ENCODE measurements at places on chromosomes 3 and 15. TPM values are rescaled to one million over a fixed set of nuclear protein-coding genes. Genes with fewer than 3 reads are reported as not detected.
A peak's percentile ranks its signal among the peaks of the same experiment; 100 is the strongest.

The MORC1 gene
- total RNA-seq: not detected

The ZNF774 gene
- 3.6 TPM for total RNA-seq

The SLC28A2 gene
- not detected for total RNA-seq

The PYGO1 gene
- total RNA-seq: 30.1 TPM

The VWA5B2 gene
- total RNA-seq: 0.45 TPM

- H3K27me3 ChIP-seq: no peaks in the 10 kb centered on the region
- no peak overlapping the region for H3K27ac ChIP-seq
- no peak for DNase-seq
- H3K4me1 ChIP-seq: no peaks in the 10 kb centered on the region
Measured at GRCh38 chr3:67686069-67686468, 31.7 kb upstream of the SUCLG2 start.

DNA sequence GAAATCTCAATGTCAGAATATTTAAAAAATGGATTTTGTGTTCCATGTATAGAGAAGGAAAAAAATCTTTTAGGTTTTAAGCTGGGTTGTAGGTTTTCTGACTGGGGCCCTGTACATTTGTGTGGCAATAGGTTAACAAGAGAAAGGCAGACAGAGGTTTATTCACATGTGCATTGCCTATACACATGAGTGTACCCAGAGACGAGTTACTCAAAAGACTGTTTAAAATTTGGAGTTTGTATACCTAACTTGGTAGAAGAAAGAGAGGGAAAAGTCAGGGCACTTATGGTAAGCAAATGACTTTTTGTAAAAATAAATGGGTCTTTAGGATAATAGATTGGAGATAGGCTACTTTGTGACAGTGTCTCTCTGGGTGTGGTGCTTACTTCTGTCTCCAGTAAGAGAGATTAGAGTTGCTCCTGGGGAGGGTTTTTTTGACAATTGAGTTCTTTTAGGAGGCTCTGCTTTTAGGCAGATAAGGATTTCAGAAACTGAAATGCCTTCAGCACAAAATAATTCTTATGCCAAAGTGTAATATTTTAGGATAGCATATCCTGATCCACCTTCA lies 225.2 kb downstream of the TCF12 start:
- H3K27me3 ChIP-seq: no peaks in the 10 kb centered on the region
- H3K27ac ChIP-seq: no peak overlapping the region
- no peaks in the 10 kb centered on the region for H3K4me1 ChIP-seq
- H3K36me3 ChIP-seq: no peaks in the 10 kb centered on the region
- H3K4me3 ChIP-seq: no peak overlapping the region

DNA sequence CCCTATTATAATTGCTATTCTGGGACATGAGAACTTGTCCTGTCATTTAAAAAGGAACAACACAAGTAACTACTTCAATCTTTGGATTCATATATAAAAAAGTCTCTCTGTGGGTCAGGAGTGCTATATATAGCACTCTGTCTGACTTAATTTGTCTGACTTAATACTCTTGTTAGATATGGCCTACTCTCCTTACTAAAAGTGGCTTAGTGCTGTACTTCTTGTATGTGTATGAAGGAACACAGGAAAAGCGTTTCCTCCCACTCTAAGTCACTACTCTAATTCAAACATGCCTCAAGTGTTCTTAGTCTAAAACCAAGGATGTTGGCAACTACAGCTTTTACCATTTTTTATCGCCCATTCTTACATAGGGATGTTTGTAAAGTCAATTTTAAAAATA lies 255.2 kb upstream of the ROBO1 start:
- no peaks in the 10 kb centered on the region for H3K4me1 ChIP-seq
- no peaks in the 10 kb centered on the region for H3K27me3 ChIP-seq
- DNase-seq: no peak
- H3K4me3 ChIP-seq: no peak overlapping the region
- H3K27ac ChIP-seq: no peak overlapping the region
- H3K36me3 ChIP-seq: no peaks in the 10 kb centered on the region

DNA sequence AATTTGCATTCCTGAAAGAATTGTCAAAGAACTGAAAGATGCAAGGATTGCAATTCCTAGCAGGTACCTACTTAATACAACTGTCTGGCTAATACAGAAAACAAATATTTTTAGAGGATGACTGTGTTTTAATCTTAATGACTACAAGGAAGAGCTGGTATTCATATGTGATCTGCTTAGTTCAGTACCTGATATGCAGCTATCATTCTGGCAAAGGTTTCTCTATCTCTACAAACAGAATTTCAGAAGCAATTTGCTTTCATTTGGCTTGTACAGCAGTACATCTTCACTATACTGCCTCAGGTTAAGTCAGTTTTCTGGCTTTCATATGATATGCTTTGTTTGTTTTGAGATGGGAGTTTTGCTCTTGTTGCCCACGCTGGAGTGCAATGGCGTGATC lies 51.3 kb downstream of the TBL1XR1 start:
- peaks cover 73% of the 10 kb centered on the region for H3K4me1 ChIP-seq
- no peak for DNase-seq
- no peak overlapping the region for H3K4me3 ChIP-seq
- H3K36me3 ChIP-seq: no peaks in the 10 kb centered on the region

- no peaks in the 10 kb centered on the region for H3K36me3 ChIP-seq
- no peak for DNase-seq
- no peak overlapping the region for H3K4me3 ChIP-seq
- no peaks in the 10 kb centered on the region for H3K27me3 ChIP-seq
- H3K27ac ChIP-seq: no peak overlapping the region
Measured at GRCh38 chr15:68200016-68200861, 4.9 kb downstream of the CALML4 start.

- peaks cover 53% of the 10 kb centered on the region for H3K4me1 ChIP-seq
- no peaks in the 10 kb centered on the region for H3K27me3 ChIP-seq
- DNase-seq: no peak
- no peak overlapping the region for H3K27ac ChIP-seq
Measured at GRCh38 chr15:98684995-98685525, 36.7 kb downstream of the IGF1R start.

DNA sequence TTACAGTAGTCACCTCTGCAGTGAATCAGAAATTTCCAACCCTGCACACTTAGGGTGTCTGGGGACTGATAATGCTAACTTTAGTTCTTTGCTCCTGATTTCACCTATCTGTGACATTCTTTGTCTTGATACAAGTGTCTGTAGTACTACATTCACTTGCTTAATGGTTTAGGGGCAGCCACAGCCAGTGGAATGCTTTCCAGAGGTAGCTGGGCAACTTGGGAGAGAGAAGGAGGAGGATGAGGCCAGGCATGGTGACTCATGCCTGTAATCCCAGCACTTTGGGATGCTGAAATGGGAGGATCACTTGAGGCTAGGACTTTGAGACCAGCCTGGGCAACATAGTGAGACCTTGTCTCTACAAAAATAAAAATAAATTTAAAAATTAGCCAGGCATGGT lies 8.5 kb downstream of the BAHD1 start:
- H3K27ac ChIP-seq: no peak overlapping the region
- DNase-seq: no peak
- peaks cover 41% of the 10 kb centered on the region for H3K4me1 ChIP-seq
- no peaks in the 10 kb centered on the region for H3K27me3 ChIP-seq
- no peaks in the 10 kb centered on the region for H3K36me3 ChIP-seq
- H3K4me3 ChIP-seq: no peak overlapping the region

GRCh38 chr3:134364936-134365765 lies 9.1 kb downstream of the AMOTL2 start:
- H3K4me3 ChIP-seq: no peak overlapping the region
- H3K36me3 ChIP-seq: peaks cover 90% of the 10 kb centered on the region

- H3K4me3 ChIP-seq: no peak overlapping the region
- H3K4me1 ChIP-seq: peaks cover 8% of the 10 kb centered on the region
- DNase-seq: no peak
- H3K27me3 ChIP-seq: no peaks in the 10 kb centered on the region
- no peaks in the 10 kb centered on the region for H3K36me3 ChIP-seq
- H3K27ac ChIP-seq: no peak overlapping the region
Measured at GRCh38 chr15:75736256-75736655, 23.6 kb upstream of the CSPG4 start.

DNA sequence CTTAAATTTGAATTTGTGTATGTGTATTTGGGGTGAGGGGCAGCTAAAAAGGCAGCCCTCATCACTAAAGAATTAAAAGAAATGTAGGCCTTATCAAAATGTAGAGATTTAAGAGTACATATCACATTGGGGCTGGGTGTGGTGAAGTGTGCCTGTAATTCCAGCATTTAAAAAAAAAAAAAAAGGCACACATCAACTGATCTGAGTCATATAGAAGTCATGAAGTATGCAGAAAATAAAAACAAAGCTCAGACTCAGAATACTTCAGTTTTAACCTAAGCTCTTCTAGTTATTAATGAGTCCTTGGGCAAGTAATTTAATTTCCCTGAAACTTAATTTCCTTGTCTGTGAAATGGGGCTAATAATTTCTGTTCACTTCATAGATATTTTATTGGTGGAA lies 31.6 kb downstream of the SLC24A1 start:
- H3K27me3 ChIP-seq: no peaks in the 10 kb centered on the region
- DNase-seq: no peak
- no peak overlapping the region for H3K4me3 ChIP-seq
- H3K4me1 ChIP-seq: no peaks in the 10 kb centered on the region

DNA sequence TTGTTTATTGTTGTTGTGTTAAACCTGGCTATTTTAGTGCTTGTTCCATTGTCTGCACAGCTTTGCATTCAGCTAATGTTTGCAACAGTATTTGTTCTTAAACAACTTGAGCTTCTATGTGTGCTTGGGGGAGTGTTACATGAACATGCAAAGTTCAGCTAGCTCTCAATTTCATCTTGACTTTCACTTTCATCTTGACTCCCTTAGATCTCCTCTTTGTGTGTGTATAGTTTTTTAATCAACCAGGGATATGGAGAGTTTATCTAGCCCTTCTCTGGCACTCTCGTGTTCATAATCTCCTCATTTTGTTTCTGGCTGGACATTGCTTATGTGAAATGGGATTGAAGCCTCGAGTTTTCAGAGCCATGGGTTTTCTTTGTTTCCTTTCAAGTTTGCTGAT lies 212.4 kb upstream of the ZBTB20 start:
- no peaks in the 10 kb centered on the region for H3K36me3 ChIP-seq
- DNase-seq: no peak
- H3K27me3 ChIP-seq: no peaks in the 10 kb centered on the region
- H3K27ac ChIP-seq: no peak overlapping the region
- no peaks in the 10 kb centered on the region for H3K4me1 ChIP-seq

DNA sequence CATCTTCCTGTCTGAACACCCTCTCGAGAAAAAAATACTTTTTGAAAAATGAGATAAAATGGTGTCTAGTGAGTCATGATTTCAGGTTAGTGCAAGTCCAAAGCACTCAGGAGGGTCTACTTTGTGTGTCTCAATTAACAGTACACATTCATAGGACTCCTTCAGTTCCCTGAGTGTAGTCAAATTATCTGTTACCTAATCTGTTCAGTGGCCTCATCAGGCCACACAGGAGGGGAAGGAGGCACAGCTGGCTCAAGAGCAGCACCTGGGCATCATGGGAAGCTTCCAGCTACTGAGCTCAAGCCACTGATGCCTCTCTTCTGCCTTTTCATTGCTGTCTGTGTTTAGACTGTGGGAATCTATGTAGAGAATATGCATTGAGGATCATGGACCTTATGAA lies 341.4 kb upstream of the SGO1 start:
- DNase-seq: no peak
- no peak overlapping the region for H3K4me3 ChIP-seq
- H3K27me3 ChIP-seq: no peaks in the 10 kb centered on the region
- no peaks in the 10 kb centered on the region for H3K36me3 ChIP-seq

GRCh38 chr15:71716990-71717389 lies 93.4 kb upstream of the NR2E3 start:
- H3K36me3 ChIP-seq: no peaks in the 10 kb centered on the region
- H3K4me1 ChIP-seq: no peaks in the 10 kb centered on the region
- H3K27ac ChIP-seq: peak overlapping the region; percentile 9
- DNase-seq: no peak
- no peak overlapping the region for H3K4me3 ChIP-seq

DNA sequence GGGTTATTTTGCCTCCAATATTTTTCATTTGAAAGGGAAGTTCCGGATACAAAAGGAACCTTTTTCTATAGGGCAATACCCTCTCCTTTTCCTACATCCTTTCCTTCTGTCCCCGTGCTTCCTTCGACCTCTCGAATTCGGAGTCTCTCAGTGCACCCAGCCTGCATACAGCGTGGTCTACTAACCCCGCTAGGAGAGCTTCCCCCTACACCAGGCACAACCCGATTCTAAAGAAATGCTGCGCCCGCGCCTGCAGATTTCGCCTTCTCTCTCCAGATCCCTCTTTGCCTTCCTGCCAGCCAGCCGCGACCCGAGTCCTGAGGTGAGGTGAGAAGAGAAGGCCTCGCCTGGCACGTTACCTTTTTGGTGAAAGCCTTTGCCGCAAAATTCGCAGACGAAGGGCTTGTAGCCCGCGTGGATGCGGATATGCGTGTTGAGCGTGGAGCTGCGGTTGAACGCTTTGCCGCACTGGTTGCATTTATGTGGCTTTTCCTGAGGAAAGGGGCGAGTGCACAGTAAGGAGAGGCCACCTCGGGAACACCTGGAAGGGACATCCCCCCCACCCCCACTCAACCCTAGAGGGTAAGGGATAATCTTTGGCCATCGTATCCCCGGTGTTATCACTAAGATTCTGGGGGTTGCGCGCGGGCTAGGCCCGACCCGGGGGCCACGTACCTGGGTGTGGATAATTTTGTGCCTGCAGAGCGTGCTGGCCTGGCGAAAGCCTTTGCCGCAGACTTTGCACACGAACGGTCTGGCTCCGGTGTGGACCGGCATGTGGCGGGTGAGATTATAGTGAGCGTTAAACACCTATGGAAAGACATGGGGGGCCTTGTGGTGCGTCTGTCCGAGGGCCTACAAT lies 2.3 kb downstream of the FEZF2 start:
- H3K4me3 ChIP-seq: no peak overlapping the region
- no peaks in the 10 kb centered on the region for H3K36me3 ChIP-seq
- DNase-seq: no peak
- no peak overlapping the region for H3K27ac ChIP-seq
- peaks cover 43% of the 10 kb centered on the region for H3K27me3 ChIP-seq

- peak; percentile 21 for DNase-seq
- H3K36me3 ChIP-seq: peaks cover 2% of the 10 kb centered on the region
- H3K27me3 ChIP-seq: no peaks in the 10 kb centered on the region
- H3K4me1 ChIP-seq: no peaks in the 10 kb centered on the region
- H3K4me3 ChIP-seq: no peak overlapping the region
Measured at GRCh38 chr3:42572278-42572677, 9.5 kb downstream of the SEC22C start.

DNA sequence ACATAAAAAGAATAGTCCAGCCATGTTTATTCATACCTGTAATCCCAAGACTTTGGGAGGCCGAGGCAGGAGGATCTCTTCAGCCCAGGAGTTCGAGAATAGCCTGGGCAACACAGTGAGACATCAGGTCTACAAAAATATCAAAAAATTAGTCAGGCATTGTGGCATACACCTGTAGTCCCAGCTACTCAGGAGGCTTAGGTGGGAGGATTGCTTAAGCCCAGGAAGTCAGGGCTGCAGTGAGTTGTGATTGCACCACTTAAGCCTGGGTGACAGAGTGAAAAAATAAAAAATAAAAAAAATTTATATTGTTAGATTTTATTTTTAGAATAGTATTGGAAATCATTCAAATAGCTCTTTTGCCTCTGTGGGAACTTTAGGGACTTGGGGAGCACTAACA lies 12.8 kb upstream of the TM4SF1 start:
- H3K36me3 ChIP-seq: no peaks in the 10 kb centered on the region
- no peak overlapping the region for H3K27ac ChIP-seq
- H3K4me3 ChIP-seq: no peak overlapping the region
- peaks cover 35% of the 10 kb centered on the region for H3K4me1 ChIP-seq

- no peak overlapping the region for H3K4me3 ChIP-seq
- DNase-seq: no peak
- no peaks in the 10 kb centered on the region for H3K4me1 ChIP-seq
- no peaks in the 10 kb centered on the region for H3K36me3 ChIP-seq
- H3K27ac ChIP-seq: no peak overlapping the region
- H3K27me3 ChIP-seq: no peaks in the 10 kb centered on the region
Measured at GRCh38 chr3:86175593-86176444, 815.1 kb downstream of the VGLL3 start.

Data from thyroid gland (tissue), 4 donors.